ENCODE measurements at places on chromosomes 1 and 21.

DNA sequence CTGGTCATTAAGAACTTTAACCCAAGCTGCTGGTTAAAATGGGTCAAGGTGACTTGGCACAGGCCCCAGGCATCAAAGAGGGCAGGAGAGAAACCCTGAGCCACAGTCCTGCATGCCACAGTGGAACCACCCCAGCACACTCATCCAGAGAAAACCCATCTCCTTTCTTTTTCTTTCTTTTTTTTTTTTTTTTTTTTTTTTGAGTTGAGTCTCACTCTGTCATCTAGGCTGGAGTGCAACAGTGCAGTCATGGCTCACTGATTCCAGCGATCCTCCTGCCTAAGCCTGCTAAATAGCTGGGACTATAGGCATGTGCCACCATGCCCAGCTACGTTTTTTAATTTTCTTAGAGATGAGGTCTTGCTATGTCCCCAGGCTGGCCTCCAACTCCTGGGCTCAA is 109.2 kb upstream of the RAB4A start:
- no peak for DNase-seq

GRCh38 chr1:165883056-165883455 is 55.6 kb downstream of the UCK2 start:
- no peak for DNase-seq

- no peak for DNase-seq
Measured at GRCh38 chr1:208979776-208980175, 603.7 kb upstream of the CAMK1G start.

GRCh38 chr1:31020007-31020790 is 45.3 kb downstream of the PUM1 start:
- no peak for DNase-seq

GRCh38 chr1:19643121-19643520 is 990 bp upstream of the NBL1 start:
- DNase-seq: no peak

GRCh38 chr1:63575340-63575826 is 17.8 kb upstream of the PGM1 start:
- DNase-seq: no peak

GRCh38 chr1:58477390-58477789 is 69.1 kb downstream of the OMA1 start:
- DNase-seq: no peak

DNA sequence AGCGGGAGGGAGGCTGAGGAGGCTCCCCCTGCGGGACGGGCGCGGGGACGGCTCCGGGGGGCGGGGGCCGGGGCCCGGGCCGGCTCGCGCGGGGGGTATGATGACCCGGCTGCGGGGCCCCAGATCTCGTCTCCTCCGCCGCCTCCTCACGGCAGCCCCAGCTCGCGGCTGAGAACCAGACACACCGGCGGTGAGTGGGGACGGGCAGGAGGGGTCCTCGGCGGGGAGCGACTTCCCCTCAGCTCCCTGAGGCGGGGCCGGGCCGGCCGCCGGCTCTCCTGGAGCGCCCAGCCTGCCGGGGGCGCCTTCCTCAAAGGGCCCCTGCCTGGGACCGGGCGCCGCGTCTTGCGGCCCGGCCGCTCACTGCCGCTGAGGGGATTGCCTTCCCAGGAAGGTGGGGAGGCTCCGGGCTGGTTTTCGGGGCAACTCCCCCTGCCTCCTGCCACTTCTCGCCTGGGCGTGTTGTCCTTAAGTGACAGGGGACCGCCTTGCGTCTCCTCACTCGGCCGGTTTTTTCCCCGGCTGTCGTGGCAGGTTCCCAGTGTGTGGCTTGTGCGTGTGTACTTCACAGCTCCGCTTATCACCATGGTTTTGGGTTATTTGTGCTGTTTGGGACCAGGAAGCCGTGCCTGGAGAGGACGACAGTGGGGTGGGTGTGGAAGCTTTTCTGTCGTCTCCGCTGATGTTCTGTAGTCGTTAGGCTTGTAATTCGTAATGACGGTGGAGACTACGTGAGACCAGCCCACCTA is 800 bp downstream of the HIPK1 start:
- DNase-seq: peak; percentile 69

DNA sequence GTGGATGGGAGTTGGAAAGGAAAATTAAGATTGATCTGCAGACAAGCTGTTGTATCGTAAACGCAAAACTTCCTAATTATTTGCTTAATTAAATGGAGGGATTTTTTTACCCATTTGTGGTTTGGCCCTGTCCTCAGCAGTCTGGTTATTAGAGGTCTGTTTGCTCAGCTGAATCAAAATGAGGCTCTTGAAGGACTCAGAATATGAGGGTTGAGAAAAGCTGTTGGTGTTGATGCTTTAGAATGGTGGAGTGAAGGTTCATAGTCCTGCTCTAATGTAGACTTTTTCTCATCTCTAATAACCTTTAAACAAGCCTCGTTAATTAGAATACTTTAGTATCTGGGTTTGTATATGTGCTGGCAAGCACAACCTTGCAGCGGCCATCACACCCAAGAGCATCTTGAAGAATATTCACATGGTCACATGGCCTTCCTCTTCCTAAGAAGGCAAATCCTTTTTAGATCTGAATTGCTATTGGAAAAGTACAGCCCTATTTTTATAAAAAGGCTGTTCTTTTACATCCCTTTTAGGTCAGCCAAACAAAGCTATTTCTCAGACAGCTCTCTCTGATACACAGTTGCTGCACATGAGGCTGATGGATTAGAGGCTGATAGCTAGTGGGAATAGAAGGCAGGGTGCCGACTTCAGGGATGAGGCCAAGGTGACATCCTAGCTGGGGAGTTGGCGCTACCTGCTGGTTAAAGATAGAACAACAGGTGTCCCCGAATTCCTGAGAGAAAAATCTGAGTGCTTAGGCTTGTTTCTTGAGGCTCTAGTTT is 53.8 kb downstream of the MACF1 start:
- DNase-seq: no peak

DNA sequence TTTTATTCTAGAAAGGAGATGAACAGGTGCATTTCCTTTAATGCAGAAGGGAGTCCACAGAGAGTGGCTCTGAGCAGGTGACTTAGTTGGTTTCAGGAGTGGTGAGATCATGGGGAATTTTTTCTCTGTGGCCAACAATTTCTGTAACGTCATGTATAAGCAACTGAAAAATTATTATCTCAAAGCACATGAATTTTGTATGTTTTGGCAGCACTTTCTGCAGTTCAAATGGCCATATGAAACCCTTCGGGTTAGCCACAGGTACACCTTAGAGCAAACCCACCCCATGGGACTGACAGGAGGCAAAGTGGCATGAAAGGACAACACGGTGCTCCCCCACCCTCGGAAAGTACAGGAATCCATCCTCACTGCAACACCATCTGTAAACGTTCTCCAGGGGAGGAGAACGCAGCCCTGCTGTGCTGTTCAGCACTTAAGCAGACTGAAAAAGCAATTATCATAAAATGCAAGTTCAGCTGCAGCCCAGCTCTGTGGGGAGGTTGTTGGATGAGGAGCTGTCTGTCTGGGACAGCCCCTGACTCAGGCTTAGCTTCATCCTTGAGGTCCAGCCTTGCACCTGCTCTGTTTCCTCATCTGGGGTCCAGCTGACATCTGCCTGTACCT is 55.8 kb upstream of the CLDN14 start:
- peak; percentile 87 for DNase-seq

- DNase-seq: no peak
Measured at GRCh38 chr1:61083013-61083806, 849 bp downstream of the NFIA start.

DNA sequence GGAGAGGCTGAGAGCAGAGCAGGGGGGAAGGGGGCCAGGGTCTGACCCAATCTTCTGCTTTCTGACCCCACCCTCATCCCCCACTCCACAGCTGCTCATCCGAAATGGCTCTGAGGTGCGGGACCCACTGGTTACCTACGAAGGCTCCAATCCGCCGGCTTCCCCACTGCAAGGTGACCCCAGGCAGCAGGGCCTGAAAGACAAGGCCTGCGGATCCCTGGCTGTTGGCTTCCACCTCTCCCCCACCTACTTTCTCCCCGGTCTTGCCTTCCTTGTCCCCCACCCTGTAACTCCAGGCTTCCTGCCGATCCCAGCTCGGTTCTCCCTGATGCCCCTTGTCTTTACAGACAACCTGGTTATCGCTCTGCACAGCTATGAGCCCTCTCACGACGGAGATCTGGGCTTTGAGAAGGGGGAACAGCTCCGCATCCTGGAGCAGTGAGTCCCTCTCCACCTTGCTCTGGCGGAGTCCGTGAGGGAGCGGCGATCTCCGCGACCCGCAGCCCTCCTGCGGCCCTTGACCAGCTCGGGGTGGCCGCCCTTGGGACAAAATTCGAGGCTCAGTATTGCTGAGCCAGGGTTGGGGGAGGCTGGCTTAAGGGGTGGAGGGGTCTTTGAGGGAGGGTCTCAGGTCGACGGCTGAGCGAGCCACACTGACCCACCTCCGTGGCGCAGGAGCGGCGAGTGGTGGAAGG is 17.1 kb upstream of the HDAC1 start:
- no peak for DNase-seq

GRCh38 chr1:94821636-94822305 is 1.6 kb downstream of the SLC44A3 start:
- no peak for DNase-seq

- no peak for DNase-seq
Measured at GRCh38 chr1:118100686-118101514, 84.1 kb downstream of the SPAG17 start.

DNA sequence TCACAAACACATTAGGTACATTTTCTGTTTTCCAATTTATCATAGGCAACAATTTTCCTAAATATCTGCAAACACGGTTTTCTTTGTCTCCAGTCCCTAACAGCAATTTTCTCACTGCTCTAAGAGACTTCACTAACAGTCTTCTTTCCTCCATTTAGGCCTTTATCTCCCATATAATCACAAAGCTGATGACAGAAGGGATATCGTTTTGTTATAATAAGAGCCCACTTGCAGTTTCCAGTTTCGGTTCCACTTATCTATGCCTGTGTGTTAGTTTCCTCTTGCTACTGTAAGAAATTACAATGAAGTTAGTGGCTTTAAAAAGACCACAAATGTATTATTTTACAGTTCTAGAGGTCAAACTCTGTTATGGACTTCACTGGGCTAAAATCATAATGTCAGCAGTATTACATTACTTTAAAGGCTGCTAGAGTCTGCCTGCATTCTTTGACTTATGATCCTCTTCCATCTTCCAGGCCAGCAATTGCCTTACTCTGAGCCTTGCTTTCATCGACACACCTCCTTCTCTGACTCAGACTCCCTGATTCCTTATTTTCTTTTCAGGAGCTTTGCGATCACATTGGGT is 549.3 kb downstream of the NCAM2 start:
- no peak for DNase-seq

DNA sequence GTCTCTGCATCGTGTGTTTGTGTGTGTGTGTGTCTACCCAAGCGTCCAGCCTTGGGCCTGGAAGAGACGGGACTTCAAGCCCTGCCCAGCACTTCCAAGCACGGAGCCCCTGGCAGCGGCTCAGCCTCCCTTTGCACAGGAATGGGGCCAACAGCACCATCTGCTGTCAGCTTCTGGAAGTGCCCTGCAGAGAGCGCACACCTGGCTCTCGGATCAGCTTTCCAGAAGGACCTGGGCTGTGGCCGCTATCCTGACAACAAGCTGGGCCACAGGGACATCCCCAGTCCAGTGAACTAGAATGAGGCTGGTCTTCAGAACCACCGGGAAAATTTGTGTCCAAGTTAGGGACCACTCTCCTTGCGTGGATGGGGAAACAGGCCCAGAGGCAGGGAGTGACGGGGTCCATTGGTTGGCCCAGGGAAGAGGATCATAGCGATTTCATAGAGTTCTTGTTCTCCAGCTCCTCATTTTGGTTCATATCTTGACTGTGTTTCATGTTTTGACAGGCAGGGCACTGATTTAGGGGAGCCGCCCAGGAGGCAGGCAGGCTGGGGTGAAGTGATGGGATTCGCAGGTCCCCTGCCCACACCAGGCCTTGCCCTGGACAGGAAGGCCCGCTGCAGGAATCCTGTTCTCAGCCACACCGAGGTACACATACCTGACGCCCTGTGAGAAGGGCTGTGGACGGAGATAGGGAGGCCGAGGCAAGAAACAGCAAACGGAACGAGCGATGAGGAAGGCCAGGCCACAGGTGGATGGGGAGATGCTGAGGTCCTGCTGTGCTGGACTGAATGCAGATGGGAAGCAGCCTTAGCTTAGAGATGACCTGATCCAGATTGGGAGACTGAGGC is 38.4 kb downstream of the TAS1R2 start:
- DNase-seq: peak; percentile 15

- no peak for DNase-seq
Measured at GRCh38 chr1:186925881-186926669, 97.3 kb downstream of the PLA2G4A start.

- no peak for DNase-seq
Measured at GRCh38 chr1:222904451-222904850, 89.6 kb downstream of the DISP1 start.

GRCh38 chr1:6170742-6171201 is 9.3 kb downstream of the CHD5 start:
- DNase-seq: no peak

- DNase-seq: peak; percentile 68
Measured at GRCh38 chr1:226738421-226738994, 574 bp downstream of the ITPKB start.

- no peak for DNase-seq
Measured at GRCh38 chr1:89276690-89277089, 4.0 kb upstream of the GBP5 start.

GRCh38 chr1:107538502-107538901 is 397.7 kb downstream of the NTNG1 start:
- no peak for DNase-seq

GRCh38 chr1:170063109-170063826 is 11.2 kb downstream of the KIFAP3 start:
- no peak for DNase-seq

- DNase-seq: no peak
Measured at GRCh38 chr1:43611950-43612349, 38.0 kb upstream of the KDM4A start.

- DNase-seq: no peak
Measured at GRCh38 chr1:231487019-231487418, 41.5 kb upstream of the TSNAX start.

- no peak for DNase-seq
Measured at GRCh38 chr1:30191154-30191702, 532.2 kb downstream of the MATN1 start.

- no peak for DNase-seq
Measured at GRCh38 chr1:231663211-231663792, 36.7 kb downstream of the DISC1 start.

DNA sequence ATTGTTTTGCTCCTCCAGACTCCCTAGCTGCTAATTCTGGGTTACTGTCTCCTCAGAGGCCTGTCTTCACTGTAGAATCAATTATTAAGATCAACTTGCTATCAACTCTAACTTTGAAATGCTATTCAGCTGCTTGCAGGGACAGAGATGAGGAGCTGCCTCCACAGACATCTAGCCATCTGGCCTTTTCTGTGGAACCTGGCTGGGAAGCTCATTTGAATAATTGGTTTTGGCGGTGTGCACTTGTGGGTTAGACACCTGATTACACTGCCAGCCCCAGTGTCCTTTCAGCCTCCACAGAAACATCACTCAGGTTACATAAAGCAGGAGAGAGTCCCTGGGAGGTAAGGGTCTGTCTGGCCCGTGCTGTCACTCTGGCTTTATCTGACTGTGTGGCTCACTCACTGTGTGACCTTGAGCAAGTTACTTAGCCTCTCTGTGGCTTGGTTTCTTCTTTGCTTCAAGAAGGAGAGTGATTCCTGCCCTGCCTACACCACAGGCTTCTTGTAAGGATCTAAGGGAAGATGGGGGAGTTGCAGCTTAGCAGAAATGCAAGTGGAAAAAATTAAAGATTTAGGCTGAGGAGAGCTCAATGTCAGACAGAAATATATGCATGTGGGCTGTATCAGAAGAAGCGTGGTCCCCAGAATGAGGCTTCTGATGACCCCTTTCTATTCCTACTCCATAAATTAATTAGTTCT is 131.6 kb downstream of the BEND5 start:
- DNase-seq: no peak

GRCh38 chr21:38182370-38182985 is 74.3 kb upstream of the KCNJ15 start:
- DNase-seq: no peak

All from GM06990 (cell line).